Spinal cord (tissue), 10 donors: ENCODE measurements at places on chromosomes 11 and 22.

GRCh38 chr11:4454021-4454420 lies 4.9 kb downstream of the OR52K2 start:
- no peak for DNase-seq

DNA sequence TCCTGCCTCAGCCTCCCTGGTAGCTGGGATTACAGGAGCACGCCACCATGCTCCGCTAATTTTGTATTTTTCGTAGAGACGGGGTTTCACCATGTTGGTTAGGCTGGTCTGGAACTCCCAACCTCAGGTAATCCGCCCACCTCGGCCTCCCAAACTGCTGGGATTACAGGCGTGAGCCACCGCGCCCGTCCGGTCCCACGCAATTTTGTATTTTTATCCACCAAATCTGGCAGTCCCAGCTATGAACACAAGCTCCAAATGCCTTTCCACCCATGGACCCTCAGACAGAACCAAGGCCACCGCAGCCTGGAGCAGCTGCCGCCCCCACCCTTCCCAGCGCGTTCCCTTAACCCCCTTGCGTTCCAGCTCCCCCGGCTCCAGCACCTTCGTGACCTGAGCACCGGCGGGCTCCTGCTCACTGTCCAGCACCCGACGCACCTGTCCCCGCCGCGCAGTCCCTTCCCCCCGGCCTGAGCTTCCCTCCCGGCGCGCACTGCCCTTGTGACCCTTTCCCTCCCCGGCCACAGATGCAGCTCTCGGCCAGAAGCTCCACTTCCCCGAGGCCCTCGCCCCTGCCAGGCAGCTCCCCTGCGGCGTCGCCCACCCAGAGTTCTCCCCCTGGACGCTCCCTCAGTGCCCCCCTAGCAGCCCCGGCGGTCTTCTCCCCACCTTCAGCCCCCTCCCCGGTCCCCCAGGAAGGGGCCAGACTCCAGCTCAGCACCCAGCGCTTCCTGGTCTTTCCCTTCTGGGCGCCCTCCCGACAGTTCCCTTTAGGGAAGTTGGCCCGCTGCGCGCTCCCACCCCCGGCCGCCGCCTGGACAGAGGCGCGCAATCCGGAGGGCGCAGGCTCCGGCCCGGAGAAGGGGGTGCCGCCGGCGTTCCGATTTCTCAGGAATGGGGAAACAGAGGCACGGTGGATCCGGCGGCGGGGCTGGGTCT lies 5.6 kb upstream of the ZBED4 start:
- DNase-seq, result no peak

DNA sequence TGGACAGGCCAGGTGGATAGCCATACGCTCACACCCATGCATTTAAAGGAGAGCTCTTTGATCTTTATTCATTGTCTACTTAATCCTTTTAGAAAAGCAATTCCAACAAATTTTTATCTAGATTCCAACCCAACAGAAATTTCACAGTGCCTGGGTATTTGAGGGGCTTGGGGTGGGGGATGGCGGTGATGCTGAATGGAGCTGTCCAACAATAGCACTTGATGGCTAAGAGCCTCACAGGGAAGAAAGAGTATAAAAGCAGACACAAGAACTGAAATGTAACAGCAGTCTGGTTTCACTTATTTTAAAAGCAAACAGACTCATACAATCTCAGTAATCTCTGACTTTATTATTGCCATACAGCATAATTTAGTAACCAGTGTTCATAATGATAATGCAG lies 101.8 kb upstream of the SORL1-AS1 start:
- no peak for DNase-seq

GRCh38 chr11:133661846-133662245 lies 129.5 kb upstream of the OPCML start:
- DNase-seq, result no peak

DNA sequence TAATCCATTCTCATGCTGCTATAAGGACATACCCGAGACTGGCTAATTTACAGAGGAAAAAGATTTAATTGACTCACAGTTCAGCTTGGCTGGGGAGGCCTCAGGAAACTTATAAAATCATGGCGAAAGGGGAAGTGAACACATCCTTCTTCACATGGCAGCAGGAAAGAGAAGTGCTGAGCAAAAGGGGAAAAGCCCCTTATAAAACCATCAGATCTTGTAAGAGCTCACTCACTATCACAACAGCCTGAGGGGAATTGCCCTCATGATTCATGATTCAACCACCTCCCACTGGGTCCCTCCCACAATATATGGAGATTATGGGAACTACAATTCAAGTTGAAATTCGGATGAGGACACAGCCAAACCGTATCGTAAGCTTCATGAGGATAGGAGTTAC lies 3.8 kb upstream of the CYB5R2 start:
- no peak for DNase-seq

GRCh38 chr11:132373405-132374143 lies 1003.2 kb downstream of the NTM start:
- no peak for DNase-seq
